ENCODE measurements at places on chromosomes 11 and 22.

DNA sequence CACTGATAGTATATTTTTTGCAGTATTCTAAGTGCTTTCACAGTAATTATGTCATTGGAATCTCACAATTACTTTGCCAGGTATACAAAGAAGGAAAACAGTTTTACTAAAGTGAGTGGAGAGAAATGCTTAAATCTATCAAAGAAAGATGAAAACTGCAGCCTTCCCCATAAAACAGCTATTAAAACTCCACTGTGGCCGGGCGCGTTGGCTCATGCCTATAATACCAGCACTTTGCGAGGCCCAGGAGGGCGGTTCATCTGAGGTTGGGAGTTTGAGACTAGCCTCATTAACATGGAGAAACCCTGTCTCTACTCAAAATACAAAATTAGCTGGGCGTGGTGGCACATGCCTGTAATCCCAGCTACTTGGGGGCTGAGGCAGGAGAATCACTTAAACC, 19.1 kb downstream of the OR51E1 start:
- DNase-seq: no peak

- DNase-seq: no peak
Observed at GRCh38 chr11:43905813-43906241, 25.2 kb downstream of the ALKBH3 start.

DNA sequence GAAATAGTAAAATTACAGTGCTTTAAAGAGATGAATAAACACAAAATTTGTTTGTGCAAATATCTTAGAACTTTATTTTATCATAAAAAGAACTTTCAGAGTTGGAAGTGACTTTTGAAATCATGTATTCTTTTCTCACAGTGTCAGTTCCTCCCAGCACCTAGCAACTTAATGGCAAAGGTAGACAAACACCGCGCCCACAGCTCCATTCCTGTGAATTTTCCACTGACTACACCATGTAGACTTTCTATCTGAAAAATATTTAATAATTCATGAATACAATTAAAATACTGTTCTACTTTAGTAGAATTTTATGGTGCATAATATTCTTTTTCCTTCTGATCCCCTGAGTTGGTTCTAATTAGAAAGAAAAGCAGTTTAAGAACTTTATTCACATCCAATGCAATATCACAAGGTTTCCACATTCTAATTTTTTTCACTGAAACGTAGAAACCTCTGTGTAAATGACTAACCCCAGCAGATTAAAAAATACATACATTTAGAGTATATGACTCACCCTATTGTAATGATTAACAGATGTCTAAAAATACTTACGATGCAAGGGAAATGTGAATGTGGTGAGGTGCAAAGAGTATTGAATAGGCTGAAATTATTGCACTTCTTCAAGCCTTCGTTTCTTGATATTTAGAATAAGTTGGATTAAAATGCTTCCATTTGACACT, 218.2 kb upstream of the CCDC179 start:
- no peak for DNase-seq

DNA sequence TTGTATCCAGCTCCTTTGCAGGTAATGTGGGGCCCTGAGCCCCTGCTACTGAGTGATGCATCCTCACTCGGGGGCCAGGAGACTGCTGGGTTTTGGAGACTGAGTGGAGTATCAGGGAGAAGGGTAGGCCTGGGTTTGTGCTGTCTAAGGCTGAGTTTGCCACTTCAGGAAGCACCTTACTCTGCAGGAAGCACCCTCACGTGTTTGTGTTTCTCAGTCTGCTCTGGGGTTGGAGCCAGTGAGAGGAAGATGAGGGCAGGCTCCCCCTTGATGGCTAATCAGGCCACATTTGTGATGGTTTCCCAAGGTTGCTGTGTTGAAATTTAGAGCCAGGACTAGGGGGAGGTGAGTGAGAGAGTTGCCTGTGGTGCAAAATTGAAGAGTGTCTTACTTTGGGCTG, 13.7 kb upstream of the THY1 start:
- no peak for DNase-seq

DNA sequence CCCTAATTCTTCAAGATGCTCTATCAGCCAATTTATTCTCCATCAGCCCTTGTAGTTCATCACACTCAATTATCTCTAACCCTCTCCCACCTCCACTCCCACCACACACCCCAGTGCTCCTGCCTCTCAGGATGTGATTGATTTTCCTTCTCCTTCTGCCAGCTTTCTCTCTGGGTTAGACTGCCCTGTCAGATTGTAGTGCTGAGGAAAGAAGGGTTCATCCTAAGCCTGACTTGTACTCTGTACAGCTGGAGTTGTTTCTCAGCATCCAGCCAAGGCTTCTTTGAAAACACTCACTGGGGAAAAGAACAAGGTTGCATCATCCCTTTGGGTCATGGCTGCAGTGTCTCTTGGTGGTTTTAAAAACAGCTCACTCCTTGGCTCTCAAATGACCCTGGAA, 61.2 kb downstream of the CECR2 start:
- no peak for DNase-seq

DNA sequence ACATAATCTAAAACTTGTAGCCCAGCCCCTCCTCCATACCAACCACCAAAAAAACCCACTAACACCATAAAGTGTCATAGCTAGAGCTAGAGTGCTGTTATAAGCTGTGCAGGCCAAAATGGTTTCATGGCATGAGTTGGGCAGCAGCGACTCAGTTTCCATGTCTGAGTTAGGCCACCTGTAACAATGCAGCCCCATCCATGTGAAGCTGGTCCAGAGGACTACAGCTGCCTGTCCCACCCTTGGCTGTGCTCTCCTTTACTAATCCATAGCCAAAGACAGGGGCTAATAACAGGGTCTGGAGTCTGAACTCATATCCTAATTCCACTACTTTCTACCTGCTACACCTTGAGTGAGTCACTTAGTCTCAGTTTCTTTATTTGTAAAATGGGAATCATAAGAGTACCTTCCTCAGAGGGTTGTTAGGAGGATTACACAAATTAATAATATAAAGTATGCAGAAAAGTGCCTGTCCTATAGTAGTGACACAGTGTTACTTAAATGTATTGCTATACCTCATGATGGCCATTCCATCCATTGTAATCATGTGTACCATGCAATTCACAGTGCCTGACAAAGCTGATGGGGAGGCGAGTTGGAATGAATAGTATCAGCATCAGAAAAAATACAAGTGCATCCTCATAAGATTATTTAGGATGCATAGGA, 20.6 kb downstream of the KCNQ1OT1 start:
- DNase-seq: no peak

DNA sequence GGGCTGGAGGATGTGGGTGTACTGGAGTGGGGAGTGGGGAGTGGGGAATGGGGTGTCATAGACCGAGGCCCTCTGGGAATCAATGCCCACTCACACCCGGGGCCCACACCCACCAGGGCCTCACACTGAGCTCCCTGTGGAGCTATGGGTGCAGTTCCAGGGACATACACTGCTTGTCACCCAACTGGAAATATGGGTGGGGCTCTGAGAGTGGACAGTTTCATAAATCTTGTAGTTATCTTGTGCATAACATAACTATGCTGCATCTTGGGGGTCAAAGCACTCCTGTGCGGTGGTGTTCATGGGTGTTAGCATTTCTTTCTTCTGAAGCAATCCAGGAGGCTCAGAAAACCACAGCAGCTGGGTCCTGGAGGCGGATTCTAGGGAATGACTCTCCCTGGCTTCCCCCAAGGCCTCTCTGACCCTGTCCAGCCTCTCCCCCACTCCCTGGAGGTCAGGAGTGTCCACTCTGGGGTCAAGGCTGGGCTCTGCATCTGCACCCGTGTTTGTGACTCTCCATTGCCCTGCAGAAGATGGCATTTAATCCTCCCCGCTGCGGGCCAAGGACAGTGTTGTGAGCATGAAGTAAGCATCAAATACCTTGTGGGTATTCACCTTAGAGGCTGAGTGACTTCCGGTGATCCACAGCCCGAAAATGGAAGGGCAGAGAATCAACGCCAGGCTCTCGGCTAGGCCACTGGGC, 172.5 kb downstream of the CTTN start:
- DNase-seq: no peak

DNA sequence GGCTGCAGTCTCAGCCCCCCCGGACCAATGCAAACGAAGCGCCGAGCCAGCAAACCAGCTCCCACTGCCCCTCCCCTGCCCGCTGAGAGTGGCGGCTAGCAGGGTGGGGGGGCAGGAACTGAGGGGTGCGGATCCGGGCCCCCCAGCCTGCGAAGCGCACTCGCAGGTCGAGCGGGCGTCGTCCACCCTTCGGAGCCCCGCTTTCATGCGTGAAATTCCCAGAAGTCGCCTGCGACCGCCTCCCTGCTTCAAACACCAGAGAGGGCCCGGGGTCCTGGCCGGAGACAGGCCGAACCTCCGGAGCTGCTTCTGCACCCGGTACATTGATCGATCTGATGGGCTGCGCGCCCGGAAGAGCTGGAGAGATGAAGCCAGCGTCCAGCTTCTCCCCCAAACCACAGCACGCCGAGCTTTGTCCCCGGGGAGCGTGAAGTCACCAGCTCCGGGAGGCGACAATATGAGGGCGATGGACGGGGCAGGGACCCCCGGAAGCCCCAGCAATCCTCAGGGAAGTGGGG, 646 bp upstream of the PATZ1 start:
- DNase-seq: no peak

DNA sequence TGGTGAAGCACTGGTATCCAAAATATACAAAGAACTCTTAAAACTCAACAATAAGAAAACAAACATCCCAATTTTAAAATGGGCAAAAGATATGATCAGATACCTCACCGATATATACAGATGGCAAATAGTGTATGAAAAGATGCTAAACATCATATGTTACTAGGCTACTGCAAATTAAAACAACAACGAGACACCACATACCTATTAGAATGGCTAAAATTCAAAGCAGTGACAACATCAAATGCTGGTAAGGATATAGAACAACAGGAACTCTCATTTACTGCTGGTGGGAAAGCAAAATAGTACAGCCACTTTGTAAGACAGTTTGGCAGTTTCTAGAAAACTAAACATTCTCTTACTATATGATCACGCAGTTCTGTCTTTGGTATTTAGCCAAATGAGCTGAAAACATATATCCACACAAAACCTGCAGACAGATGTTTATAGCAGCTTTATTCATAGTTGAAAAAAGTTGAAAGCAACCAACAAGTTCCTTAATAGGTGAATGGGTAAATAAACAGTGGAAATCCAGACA, 38.5 kb downstream of the SIK3 start:
- DNase-seq: no peak

DNA sequence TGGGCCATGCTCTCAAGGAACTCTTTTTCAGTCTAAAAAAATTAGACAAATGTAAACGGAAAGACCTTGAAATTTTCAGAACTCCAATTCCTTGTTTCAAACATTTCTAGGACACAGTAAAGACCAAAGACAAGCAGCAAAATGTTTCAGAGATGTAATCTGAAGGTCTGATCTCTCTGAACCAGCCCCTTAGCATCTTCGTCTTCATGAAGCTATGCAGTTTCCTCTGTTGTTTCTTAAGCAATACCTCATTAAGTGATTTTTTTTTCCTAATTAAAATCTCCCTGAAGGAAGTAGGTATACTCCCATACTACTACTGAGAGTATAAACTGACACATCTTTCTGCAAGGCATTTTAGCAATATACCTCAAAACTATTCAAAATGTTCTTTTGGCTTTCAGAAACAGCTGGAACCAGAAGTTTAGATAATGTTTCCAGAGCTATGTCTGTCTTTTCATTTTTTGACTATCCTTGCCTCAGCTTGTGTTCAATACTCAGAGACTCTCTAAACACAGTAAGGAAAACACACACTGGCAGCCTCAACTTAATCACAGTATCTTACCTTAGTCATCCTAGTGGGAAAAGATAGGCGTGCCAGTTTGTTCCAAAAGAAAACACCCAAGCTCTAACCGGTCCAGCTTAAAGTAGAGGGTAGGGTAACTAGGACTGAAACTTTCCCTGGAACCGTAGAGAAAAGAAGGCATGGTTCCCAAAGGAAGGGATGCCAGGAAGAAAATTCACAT, 25.1 kb downstream of the SBF2 start:
- DNase-seq: no peak

GRCh38 chr11:120815319-120816100, 208.4 kb upstream of the TBCEL start:
- no peak for DNase-seq

- no peak for DNase-seq
Observed at GRCh38 chr11:112794331-112794846, 166.8 kb upstream of the NCAM1 start.

- no peak for DNase-seq
Observed at GRCh38 chr11:100727410-100727809, 40.3 kb downstream of the ARHGAP42 start.

- DNase-seq: peak; percentile 64
Observed at GRCh38 chr22:31089160-31090100, 8.3 kb downstream of the SMTN start.

DNA sequence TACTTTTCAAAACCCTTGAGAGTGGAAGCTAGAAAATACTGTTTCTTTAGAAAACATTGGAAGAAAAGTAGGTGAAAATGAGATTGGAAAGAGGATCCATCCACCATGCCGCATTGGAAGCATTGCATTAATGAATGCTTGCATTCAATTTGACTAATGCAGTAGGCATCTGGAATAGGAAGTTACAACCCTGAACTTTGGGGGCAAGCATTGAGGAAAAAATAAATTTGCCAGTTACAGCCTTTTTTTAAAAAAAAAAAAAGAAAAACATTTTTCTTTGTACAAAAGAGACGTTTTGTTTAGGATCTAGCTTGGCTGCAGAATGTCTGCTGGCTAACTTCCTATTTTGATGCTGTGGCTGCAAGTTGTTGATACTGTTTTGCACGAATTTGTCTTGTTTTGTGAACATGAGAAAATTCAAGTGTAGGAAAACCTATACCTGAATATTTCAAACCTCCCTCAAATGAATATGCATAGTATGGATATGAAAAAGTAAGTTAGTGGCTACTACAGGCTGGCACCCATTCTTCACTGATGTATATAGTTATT, 28.1 kb downstream of the RTN3 start:
- no peak for DNase-seq

DNA sequence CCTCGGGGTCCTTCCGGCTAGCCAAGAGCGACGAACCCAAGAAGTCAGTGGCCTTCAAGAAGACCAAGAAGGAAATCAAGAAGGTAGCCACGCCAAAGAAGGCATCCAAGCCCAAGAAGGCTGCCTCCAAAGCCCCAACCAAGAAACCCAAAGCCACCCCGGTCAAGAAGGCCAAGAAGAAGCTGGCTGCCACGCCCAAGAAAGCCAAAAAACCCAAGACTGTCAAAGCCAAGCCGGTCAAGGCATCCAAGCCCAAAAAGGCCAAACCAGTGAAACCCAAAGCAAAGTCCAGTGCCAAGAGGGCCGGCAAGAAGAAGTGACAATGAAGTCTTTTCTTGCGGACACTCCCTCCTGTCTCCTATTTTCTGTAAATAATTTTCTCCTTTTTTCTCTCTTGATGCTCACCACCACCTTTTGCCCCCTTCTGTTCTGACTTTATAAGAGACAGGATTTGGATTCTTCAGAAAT, 1.9 kb upstream of the GCAT start:
- DNase-seq: no peak

DNA sequence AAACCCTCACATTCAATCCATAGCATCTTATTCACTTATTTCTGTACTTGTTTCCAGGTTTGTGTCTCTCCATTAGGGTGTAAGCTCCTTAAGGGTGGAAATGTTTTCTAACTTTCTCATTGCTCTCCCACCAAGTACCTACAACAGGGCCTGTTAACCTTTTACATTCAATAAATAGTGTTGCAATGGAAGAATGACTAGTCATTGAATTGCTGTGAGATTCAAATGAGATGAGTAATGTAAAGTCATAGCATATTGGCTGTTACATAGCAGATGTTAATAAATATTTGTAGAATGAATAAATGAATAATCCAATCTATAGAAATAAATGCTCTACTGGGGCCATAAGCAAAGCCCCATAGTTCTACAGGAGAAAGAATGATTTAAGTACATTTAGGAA, 75.4 kb upstream of the DDI1 start:
- no peak for DNase-seq

- no peak for DNase-seq
Observed at GRCh38 chr11:64976651-64977050, 4.7 kb upstream of the MAJIN start.

- DNase-seq: no peak
Observed at GRCh38 chr22:44473580-44473979, 24.5 kb downstream of the RTL6 start.

All from iPS-NIHi11 (cell line).